ENCODE measurements at places on chromosomes 13 and 19.

DNA sequence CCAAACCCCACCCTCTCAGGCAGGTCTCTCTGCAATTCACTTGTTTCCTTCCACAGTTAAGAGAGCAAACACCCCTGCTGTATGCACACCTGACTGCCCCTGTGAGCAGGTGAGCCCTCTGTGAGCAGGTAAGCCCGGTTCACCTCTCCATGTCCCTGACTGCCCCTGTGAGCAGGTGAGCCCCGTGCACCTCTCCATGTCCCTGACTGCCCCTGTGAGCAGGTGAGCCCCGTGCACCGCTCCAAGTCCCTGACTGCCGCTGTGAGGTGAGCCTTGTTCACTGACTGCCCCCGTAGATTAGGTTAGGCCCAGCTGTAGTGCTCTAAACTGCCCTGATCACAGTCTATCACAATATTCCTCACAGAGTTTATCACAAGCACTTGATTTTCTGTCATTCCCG is 29.2 kb downstream of the TMTC4 start:
- no peak for DNase-seq

- DNase-seq = peak; percentile 40
Measured at GRCh38 chr19:45952686-45953505, 20.8 kb downstream of the NOVA2 start.

DNA sequence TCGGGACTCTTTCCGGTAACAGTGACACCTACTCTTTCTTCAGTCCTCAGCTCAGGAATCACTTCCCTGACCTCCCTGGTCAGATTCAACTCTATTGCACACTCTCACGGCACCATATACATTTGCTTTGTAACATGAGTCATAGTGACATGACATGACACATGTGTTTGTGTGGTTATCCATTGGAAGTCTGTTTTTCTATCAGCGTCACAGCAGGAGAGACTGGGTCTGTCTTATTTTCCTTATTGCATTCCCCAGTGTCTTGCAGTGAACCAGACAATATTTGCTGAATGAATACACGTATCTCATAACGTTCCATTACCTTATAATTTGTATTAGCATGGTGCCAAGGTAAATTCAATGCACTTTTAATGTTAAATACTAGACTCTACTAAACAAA is 102.0 kb downstream of the DCLK1 start:
- no peak for DNase-seq

DNA sequence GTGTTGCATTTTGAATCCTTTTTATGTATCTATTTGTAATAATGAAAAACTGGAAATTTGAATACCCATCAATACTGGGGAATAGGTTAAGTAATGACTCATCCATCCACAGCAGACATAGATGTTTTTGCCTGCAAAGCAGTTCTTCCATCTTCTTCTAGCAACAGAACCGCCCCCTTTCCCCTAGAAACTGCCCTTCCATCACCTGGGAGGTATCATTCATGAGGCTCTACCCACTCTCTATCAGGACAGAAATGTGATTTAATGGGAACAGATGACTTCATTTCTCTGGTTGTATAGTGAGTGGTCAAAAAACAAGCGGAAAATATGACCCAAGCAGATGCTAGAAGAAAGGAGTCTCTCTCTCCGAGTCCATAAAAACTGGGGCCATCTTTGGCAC is 532.8 kb downstream of the UQCRFS1 start:
- DNase-seq = no peak

DNA sequence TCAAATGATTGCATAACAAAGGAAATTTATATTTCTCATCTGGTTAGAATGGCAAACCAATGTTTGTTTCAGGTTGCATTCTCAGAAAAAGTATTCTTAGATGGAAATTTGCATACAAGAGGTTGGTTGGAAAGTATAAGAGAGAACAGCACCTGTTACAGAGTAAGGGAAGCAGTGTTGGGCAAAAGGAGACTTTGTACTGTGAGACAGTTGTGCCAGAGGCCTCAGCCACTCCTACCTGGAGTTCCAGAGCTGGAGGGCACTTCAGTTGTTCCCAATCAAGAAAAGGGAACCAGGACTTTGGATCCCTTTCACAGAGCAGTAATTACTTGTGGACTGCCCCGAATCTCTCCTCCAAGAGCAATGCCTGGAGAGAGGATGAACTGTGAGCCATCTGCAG is 81.8 kb downstream of the SPRY2 start:
- no peak for DNase-seq

GRCh38 chr19:15780610-15781418 is 6.6 kb upstream of the OR10H5 start:
- no peak for DNase-seq

Data from activated T-helper 1 cell treated with anti-CD3 and anti-CD28 coated beads, Interleukin-12 subunit alpha, Interleukin-12 subunit beta, Interleukin-2, Interleukin-4 antibody, amounts not matched to agents 30 ng/mL and 10 ng/mL and 1 ng/mL, durations not matched to agents 14 hours and 24 hours and 36 hours (primary cell).